T-helper 17 cell (primary cell): ENCODE measurements at places on chromosomes 11 and 22. TPM values are rescaled to one million over a fixed set of nuclear protein-coding genes. Genes with fewer than 3 reads are reported as not detected.

TEX54 gene
- not detected for total RNA-seq

DERL3 gene
- total RNA-seq: 2.7 TPM

MS4A15 gene
- not detected for total RNA-seq

GAB4 gene
- not detected for total RNA-seq

SEC14L6 gene
- not detected for total RNA-seq

NCF4 gene
- total RNA-seq: 37.1 TPM

DNA sequence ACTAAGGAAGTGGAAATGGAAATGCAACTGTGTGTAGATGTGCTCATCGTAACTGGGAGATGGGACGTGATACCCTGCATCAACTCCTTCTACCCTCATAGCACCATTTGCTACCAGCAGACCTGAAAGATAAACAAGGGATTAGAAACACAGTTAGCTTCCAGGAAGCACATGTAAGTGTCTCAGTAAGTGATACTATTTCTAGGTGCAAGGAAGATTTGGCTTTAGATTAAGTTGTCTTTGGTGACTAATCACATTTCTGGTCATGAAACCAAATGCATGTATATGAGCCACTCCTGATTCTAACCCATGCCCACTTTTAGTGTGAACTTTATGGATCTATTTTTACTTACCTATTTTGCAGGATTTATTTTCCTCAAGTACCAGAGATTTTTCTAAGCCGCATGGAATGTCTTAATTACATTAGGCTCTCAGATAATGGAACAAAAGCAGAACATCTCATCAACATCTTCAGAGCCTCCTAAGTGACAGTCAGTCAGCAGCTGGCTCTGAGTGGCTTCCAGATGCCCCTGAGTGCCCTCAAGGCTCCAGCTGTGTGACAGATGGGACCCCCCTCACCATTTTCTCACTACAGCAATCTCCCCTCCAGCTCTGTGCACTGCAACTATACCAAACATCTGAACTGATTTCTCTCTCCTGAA is 21.2 kb downstream of the SLC5A12 start:
- H3K4me1 ChIP-seq: no peaks in the 10 kb centered on the region
- no peak overlapping the region for H3K4me3 ChIP-seq
- DNase-seq: no peak
- no peaks in the 10 kb centered on the region for H3K36me3 ChIP-seq
- H3K27me3 ChIP-seq: no peaks in the 10 kb centered on the region

DNA sequence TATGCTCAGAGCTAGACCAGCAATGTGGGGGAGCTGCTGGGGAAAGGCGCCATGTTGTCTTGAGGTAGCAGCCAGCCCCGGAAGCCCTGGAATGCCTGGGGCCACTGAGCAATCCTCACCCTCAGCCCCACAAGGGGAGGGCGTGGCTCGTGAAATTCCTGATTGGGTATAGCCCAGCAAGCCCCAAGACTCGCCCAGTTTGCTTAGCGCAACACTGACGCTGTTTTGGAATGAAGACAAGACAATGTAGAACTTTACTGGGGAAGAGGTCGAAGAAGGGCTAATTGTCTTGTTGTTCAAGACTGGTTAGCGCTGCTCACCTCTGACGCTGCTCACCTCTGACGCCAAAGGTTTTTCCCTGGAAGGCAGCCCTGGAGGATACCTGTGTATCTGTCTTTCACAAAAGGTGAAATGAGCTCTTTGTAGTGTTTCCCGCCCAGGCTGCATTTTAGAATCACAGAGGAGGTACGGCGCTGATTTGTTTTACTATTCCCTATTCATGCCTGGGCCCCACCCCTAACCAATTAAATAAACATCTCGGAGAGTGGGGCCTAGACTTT is 47.6 kb downstream of the ST3GAL4 start:
- H3K27me3 ChIP-seq: no peaks in the 10 kb centered on the region
- no peak overlapping the region for H3K27ac ChIP-seq
- no peak overlapping the region for H3K4me3 ChIP-seq
- peaks cover 3% of the 10 kb centered on the region for H3K36me3 ChIP-seq

GRCh38 chr11:8017894-8018483 is 30.9 kb downstream of the EIF3F start:
- H3K4me3 ChIP-seq: peak overlapping the region; percentile 88
- peak overlapping the region; percentile 95 for H3K27ac ChIP-seq
- peaks cover 34% of the 10 kb centered on the region for H3K27me3 ChIP-seq
- peaks cover 9% of the 10 kb centered on the region for H3K36me3 ChIP-seq
- H3K4me1 ChIP-seq: peaks cover 13% of the 10 kb centered on the region

GRCh38 chr22:32735526-32735925 is 66.0 kb upstream of the TIMP3 start:
- no peak overlapping the region for H3K27ac ChIP-seq
- peaks cover 57% of the 10 kb centered on the region for H3K27me3 ChIP-seq
- no peak overlapping the region for H3K4me3 ChIP-seq
- no peaks in the 10 kb centered on the region for H3K4me1 ChIP-seq
- peaks cover 6% of the 10 kb centered on the region for H3K36me3 ChIP-seq
- no peak for DNase-seq

GRCh38 chr11:78371221-78371891 is 46.3 kb downstream of the GAB2 start:
- no peaks in the 10 kb centered on the region for H3K27me3 ChIP-seq
- H3K36me3 ChIP-seq: no peaks in the 10 kb centered on the region
- H3K4me1 ChIP-seq: peaks cover 9% of the 10 kb centered on the region
- no peak overlapping the region for H3K4me3 ChIP-seq
- H3K27ac ChIP-seq: no peak overlapping the region
- no peak for DNase-seq

GRCh38 chr11:129643031-129643721 is 172.5 kb upstream of the TMEM45B start:
- H3K27me3 ChIP-seq: peaks cover 6% of the 10 kb centered on the region
- DNase-seq: no peak
- no peak overlapping the region for H3K27ac ChIP-seq
- H3K4me3 ChIP-seq: no peak overlapping the region
- peaks cover 4% of the 10 kb centered on the region for H3K36me3 ChIP-seq

- peaks cover 2% of the 10 kb centered on the region for H3K36me3 ChIP-seq
- H3K27ac ChIP-seq: no peak overlapping the region
- no peak overlapping the region for H3K4me3 ChIP-seq
- H3K4me1 ChIP-seq: peaks cover 2% of the 10 kb centered on the region
- DNase-seq: no peak
These were observed 21.6 kb upstream of the CSNK1E start for GRCh38 chr22:38338772-38339379.

DNA sequence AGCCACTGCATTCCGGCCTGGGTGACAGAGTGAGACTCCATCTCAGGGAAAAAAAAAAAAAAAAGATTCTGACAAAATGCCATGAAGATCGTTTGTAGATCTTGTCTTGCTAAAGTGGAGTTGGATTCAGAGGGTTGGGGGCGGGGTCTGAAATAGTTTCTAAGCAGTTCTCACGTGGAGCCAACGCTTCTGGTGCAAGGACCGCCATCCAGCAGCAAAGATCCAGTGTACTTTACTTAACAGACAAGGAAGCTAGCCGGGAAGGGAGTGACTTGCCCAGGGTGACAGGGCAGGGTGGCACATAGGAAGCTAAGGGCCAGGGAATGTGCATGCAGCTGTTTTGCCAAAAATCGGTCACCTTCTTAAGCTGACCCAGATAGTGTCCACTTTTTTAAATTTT is 27.4 kb downstream of the APOL1 start:
- no peaks in the 10 kb centered on the region for H3K27me3 ChIP-seq
- H3K36me3 ChIP-seq: peaks cover 2% of the 10 kb centered on the region
- peaks cover 13% of the 10 kb centered on the region for H3K4me1 ChIP-seq

- no peak overlapping the region for H3K27ac ChIP-seq
- H3K27me3 ChIP-seq: no peaks in the 10 kb centered on the region
- peaks cover 10% of the 10 kb centered on the region for H3K4me1 ChIP-seq
- H3K4me3 ChIP-seq: no peak overlapping the region
These were observed 91.5 kb downstream of the RSF1 start for GRCh38 chr11:77729063-77729462.

DNA sequence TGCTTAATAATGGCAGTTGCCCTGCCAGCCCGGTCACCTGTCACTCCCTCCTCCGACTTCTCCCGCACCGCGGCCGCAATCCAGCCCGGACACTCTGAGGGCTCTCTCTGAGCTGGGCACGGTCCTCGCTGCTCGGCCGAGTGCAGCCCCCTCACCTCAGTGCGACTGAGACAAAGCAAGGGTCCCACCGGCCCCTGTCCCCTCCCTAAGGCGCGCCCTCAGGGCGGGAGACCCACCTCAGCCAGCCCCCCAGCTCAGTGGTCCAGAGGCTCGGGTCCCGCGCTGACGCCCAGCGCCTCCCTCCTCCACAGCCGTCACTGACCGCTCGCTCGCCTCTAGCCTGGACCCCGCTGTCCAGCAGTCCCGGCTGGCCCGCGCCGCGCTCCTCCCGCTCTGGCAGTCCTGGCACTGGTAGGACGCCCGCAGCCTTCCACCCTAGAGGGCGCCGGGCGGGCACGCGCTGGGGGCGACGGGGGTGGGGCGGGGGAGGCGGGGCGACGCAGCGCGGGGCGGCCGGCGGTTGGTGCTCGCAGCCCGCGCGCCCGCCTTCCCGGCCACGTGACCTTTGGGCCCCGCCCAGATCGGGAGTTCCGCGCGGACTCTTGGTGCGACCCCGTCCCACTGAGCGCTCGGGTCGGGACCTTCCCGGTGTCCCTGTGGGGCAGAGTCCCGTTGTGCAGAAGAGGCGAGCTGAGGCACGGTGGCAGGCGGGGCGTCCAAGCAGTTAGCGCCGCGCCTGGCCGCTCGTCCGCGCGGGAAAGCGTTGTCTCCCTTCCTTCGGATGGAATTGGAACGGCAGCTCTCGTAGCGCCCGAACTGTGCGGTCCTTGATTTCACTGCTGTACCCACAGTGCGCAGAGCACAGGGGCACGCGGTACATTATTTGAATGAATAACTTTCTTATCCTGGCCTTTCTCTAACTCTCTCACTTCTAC is 7.8 kb upstream of the L3MBTL2 start:
- H3K4me1 ChIP-seq: peaks cover 16% of the 10 kb centered on the region
- DNase-seq: peak; percentile 69
- H3K4me3 ChIP-seq: peak overlapping the region; percentile 92
- no peaks in the 10 kb centered on the region for H3K27me3 ChIP-seq
- H3K36me3 ChIP-seq: no peaks in the 10 kb centered on the region
- no peak overlapping the region for H3K27ac ChIP-seq

DNA sequence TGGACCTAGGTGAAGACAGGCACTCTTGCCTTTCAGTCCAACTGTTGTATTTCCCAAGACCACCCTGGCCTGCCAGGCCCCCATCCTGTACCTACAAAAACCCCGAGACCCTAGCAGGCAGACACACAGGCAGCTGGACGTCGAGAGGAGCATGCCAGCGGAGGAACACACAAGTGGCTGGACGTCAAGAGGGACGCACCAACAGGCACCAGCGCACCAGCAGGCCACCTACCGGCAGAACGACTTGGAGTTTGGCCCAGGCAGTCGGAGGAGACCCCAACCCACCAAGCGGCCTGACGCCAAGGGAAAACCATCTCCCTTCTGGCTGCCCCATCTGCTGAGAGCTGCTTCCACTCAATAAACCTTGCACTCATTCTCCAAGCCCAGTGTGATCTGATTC is 1883.4 kb upstream of the RAG2 start:
- no peaks in the 10 kb centered on the region for H3K27me3 ChIP-seq
- no peak overlapping the region for H3K27ac ChIP-seq
- no peaks in the 10 kb centered on the region for H3K4me1 ChIP-seq
- DNase-seq: no peak

DNA sequence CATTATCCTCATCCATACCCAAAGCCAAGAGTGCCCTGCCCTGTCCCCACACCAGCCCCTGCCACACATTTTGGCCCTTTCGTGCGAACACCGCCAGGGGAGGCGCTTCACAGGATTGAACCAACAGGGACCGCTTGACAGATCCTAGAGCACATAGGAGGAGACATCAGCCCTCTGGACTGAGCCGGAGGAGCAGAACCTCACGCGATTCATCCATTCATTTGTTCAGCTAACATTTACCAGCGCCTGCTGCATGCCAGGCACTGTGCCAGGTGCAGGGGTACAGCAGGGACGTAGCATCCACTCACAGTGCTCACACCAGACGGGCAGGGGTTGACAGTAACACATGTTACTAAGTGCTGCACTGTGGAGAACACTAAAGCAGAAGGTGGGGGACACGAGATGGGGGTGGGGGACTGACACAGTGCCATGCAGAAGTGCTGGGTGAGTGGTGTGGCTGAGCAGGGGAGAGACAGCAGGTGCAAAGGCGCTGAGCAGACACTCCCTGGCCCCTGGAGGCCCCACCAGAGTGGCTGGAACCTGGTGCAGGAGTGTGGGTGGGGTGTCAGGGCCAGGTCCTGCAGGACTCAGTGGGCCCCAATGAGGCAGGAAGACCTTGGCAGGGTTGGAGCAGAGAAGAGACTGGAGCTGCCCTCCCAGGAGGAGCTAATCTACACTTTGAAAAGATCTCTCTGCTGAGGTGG is 3.4 kb downstream of the GNAZ start:
- H3K27ac ChIP-seq: peak overlapping the region; percentile 24
- peaks cover 9% of the 10 kb centered on the region for H3K4me1 ChIP-seq
- DNase-seq: no peak
- H3K36me3 ChIP-seq: no peaks in the 10 kb centered on the region
- no peak overlapping the region for H3K4me3 ChIP-seq

DNA sequence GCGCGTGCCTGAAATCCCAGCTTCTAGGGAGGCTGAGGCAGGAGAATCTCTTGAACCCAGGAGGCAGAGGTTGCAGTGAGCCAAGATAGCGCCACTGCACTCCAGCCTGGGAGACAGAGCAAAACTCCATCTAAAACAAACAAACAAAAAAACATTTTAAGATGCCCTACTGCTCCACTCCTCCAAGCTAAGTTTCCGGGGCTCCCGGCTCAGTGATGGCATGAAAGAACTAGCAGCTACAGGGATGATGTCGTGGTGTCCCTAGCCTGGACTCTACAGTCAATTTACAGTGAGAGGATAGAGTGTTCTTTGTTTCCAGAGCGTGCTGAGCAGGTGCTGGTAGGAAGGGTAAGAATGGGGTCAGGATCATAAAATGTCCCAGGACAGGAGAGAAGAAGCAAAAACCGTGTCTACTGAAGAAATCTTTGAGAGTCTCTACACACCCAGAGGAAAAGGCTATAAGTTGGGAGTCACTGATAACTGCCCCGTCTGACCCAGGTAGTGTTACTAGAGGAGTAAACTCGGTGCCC is 1.2 kb upstream of the ZBTB3 start:
- no peaks in the 10 kb centered on the region for H3K36me3 ChIP-seq
- H3K27ac ChIP-seq: peak overlapping the region; percentile 94
- H3K27me3 ChIP-seq: no peaks in the 10 kb centered on the region
- H3K4me3 ChIP-seq: peak overlapping the region; percentile 21
- H3K4me1 ChIP-seq: peaks cover 6% of the 10 kb centered on the region

GRCh38 chr11:103681855-103682254 is 354.6 kb upstream of the DDI1 start:
- H3K27ac ChIP-seq: no peak overlapping the region
- H3K36me3 ChIP-seq: no peaks in the 10 kb centered on the region
- H3K27me3 ChIP-seq: peaks cover 23% of the 10 kb centered on the region
- H3K4me1 ChIP-seq: peaks cover 6% of the 10 kb centered on the region
- no peak for DNase-seq
- H3K4me3 ChIP-seq: peak overlapping the region; percentile 67

- H3K27me3 ChIP-seq: peaks cover 25% of the 10 kb centered on the region
- no peak overlapping the region for H3K4me3 ChIP-seq
- no peak overlapping the region for H3K27ac ChIP-seq
- DNase-seq: no peak
- peaks cover 3% of the 10 kb centered on the region for H3K4me1 ChIP-seq
These were observed 44.0 kb upstream of the WT1 start for GRCh38 chr11:32479291-32479690.
